ENCODE measurements at places on chromosomes 4 and X.

DNA sequence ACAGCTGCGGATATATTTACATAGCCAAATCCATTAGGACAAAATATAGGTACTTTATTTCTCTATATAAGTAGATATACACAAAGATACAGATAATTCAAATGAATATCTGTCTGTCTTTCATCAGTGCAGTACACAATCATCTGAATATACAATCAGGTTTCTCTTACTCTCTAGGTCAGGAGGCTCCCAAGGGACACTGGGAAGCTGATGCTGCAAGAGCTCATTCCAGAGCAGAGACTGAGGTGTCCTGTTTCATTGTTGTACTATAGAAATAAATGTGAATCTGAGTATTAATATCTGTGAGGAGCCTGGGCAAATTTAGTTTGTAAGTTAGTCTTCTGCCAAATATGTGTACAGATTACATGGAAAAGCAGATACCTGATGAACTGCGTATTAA, 4.2 kb downstream of the TLL1 start:
- DNase-seq: no peak

DNA sequence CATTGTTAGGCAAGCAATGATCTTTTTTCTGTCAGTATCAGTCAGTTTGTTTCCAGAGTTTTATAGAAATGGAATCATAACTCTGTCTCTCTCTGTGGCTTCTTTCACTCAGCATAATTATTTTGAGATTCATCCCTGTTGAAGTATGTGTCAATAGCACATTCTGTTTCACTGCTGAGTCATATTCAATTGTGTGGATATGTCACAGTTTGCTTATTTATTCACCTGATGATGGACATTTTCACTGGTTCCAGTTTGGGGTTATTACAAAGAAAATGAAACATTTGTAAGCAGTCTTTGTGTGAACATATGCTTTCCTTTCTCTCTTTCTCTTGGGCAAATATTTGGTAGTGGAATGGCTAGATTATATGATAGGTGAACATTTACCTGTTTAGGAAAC, 10.2 kb upstream of the ZNF718 start:
- DNase-seq: no peak

- DNase-seq: no peak
Measured at GRCh38 chrX:110698696-110699095, 96.9 kb downstream of the CHRDL1 start.

DNA sequence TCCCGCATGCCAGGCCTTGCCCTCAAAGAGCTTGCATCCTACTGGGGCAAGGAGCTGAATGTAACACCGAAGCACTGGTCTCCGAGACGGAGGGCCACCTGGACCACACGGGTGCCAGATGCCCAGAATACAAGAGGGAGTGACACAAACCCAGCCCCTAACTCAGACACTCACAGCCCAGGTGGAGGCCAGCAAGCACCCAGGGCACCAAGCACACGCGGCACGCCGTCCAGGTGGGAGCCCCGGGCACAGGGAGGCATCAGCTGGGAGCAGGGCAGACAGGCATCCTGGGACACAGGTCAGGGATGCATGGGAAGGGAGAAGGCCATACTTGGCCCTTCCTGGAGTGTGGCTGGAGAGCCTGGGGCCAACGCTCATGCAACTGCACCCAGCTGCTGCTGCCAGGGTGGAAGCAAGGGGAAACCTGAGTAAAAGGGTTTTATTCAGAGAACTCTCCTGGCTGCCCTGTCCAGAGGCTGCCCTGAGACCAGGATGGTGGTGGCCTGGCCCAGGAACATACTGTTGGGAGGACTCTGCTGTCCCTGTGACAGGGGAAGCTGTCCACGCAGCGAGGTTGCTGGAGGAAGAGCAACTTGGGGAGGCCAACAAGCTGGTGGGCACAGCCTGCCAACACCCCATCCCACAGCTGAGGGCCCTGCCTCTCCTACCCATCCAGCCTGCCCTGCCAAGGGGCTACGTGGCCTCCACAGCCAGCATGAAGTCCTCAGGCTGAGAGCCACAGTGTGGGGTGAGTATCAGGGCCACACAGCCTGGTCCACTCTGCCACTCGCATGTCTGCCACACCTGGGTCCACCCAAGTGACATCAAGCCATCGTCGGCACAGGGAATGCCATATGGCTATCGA, 22.2 kb upstream of the PPP2R2C start:
- DNase-seq: no peak

DNA sequence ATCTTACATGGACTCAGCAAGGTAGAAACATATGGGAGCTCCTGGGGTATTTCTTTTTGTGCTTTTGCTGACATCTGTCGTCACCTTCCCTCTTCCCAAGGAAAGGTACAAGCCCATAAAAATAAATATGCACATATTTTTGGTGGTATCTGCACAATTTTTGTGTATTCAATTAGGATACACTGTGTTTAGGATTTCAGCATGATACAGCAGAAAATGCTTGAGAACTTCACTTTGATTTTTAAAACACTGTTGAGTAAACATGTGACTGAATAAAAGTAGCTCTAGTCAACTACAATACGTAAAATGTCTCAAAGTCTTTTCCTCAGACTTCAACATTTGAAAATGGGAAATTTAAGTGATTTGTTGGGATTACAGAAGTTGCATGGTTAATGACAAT, 99.4 kb upstream of the SPANXC start:
- no peak for DNase-seq

- DNase-seq: no peak
Measured at GRCh38 chr4:27096142-27096824, 235.6 kb downstream of the STIM2 start.

- no peak for DNase-seq
Measured at GRCh38 chr4:125624951-125625350, 310.2 kb downstream of the FAT4 start.

- DNase-seq: no peak
Measured at GRCh38 chr4:111296466-111296865, 673.6 kb upstream of the PITX2 start.

DNA sequence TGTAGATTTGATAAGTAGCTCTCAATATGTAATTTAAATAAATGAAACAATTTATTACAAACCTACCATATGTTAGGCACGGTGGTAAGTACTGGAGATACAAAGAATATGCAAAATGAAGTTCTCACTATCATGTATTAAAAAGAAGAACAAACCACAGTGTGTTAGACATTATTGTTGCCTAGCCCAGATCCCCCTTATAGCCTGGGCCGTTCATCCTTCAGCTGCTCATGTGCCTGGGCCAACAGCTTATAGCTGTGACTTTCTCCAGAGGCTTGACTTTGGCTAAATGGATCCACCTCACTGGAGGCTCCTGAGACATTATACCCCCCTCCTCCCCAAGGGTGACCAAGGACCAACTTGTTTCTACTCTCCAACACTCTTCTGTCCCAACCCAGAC, 29.8 kb upstream of the CCNG2 start:
- DNase-seq: no peak

- DNase-seq: peak; percentile 51
Measured at GRCh38 chrX:40201329-40201885, 103.6 kb upstream of the BCOR start.

- no peak for DNase-seq
Measured at GRCh38 chrX:29376584-29376983, 789.3 kb downstream of the IL1RAPL1 start.

DNA sequence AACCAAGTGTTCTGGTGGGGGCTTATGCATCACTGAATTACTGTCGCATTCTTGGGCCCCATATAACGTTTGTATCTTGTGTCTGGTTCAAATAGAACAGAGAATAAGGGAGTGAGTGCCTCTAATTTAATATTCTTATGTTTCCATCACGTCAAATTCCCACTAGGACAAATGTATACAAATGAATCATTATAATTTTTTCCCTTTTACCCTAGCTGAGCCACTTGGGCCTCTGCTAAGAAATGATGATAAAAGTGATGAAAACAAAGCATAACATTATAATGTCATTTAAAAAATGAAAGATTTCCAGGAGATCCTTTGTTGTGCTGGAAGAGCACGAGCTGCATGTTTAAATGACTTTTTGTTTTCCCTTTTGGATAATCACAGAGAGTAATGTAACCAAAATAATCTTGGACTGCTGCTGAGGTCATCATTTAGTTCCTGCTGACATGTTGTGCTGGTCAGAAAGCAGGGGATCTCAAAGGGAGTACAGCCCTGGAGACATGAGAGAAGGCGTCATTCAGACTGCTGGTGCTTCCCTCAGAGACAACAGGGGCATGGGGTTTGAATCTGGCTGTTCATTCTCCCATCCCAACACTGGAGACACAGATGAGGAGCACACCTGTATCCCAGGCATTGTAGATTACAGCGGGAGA, 105.1 kb upstream of the SCOC start:
- DNase-seq: no peak

GRCh38 chr4:20418861-20419451, 167.3 kb downstream of the SLIT2 start:
- no peak for DNase-seq

- no peak for DNase-seq
Measured at GRCh38 chr4:173130687-173131086, 37.9 kb upstream of the GALNT7 start.

DNA sequence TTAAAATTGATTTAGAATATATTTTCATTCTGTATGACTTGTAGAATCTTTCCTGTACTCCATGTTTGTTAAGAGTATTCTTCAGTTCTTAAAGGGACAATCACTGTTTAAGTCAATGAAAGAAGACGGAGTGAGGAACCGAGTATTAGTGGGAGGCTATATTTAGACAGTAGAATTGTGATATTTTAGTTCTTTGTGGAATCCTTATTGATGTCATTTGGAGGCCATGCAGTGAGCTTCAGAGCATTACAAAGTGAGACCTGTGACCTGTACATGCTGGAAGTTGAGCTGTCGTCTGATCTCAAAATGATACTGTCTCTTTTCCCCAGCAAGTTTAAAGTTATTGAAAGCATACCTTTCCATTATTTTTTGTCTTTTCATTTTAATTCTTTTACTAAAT, 394.7 kb downstream of the GALNTL6 start:
- no peak for DNase-seq

DNA sequence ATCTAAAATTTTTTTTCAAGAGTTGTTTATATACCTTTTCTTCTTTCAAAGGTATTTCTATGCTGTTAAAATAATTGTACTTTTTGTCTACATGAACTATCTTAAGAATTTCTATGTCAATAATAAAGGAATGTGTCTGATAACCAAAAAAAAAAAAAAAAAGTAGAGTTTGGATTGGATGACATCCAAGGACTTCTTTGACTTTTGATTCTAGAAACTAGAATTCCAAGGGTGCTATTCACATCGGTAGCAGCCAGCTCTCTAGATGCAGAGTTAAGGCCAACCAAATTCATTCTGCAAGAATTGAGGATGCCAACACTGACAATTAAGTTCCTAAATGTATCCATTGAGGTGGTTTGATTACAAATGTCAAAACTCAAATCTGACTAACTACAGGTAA, 42.0 kb upstream of the PRKG2 start:
- DNase-seq: no peak

DNA sequence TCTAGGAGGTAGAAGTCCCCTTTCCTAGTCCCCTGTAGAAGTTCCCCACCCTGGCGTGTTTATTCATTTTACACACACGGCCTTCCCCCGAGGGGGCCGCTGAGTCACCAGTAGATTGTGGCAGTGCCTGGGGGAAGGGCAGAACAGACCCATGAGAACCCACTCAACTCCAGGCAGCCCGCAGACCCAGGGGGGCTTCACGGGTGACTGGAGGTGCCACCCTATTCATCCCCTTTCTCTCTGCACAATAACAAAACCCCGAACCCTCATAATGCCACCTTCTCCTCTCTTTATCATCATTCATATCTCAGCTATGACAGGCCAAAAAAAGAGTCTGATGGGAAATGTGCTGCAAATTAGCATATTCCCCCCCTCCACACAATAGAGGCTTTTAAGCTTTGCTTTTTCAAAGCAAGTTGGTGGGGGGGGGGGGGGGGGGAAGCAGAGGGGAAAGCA, 20.4 kb upstream of the GPM6B start:
- no peak for DNase-seq

DNA sequence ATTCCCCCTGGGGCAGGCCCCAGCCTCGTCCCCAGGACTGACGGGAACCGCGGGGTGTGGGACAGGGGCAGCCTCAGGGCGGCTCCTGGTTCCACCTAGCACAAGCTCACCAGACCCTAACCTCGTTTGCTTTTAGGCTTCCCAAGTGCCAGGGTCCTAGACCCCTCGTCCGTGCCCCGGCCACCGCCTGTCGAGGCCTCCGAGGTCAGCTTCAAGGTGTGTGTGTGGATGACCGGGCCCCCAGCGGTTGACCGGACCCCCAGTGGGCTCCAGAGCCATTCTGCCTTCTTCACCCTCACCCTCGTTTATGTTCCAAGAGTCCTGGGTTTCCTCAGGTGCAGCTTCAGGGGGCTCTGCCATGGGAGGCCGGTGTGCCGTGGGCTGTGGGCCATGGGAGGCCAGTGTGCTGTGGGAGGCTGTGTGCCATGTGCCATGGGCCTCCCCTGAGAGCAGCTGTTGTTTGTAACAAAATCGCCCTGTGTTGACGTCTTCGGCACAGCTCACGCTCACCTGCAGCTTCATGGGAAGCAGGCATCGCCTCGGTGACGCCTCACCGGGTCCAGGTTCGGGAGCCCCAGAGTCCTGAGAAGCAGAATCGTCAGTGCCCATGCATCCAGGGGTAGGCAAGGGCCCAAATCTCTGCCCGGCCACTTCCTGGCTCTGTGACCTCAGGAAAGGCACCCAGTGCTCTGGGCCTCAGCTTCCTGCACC, 43.0 kb upstream of the HMX1 start:
- peak; percentile 6 for DNase-seq

DNA sequence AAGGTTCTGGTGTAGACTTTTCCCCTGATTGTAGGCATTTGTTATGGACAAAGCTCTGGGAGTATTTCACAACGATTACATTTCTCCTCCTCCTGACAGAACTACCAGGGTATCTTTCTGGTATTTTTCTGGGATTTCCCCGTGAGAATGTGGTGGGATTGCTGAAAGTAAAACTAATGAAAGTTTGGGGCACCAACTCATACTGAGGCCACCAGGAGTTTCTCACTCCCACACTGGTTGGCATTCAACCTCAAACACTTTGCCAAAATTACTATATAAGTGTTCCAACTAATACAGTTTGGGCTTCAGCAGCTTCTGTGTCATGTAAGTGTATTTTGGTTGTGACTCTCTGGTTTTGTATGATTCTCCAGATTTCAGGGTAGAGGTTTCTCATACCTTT, 855.1 kb downstream of the GLUD2 start:
- DNase-seq: no peak

DNA sequence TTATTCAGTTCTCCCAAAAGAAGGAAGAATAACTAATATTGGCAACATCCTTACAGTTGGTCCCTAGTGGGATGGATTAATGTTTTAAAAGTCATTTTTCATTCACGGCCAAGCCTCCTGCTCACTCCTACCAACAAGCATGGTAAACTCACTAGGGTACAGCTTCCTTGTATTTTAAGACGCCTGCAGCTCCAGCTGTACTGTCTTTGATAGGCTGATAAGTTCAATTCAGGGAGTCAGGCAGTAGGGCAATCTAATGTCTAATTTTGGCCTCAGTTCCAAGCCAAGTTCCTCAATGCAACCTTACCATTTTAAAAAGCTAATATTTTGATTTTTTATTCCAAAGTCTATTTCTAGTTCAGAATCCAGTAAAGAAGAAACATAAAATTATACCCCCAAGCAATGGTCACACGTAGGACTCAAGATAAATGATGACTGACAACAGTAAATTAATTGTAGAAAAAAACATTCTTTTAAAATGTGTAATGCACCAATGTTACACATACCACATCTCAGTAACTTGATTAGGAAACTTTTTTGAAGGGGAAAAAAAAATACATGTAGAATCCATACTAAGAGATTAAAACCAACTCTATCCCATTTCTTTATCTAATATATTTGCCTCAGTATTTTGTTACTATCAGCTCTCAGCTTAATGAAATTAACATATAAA, 9.3 kb downstream of the LCORL start:
- no peak for DNase-seq

Measured in CD4-positive, alpha-beta T cell treated with Interleukin-15 for 1 hour (primary cell).